ENCODE measurements at places on chromosomes 4 and X.

- no peak for DNase-seq
- no peak overlapping the region for H3K27ac ChIP-seq
- H3K36me3 ChIP-seq = no peaks in the 10 kb centered on the region
These were observed 62.0 kb downstream of the PHKA1 start for GRCh38 chrX:72652082-72652481.

DNA sequence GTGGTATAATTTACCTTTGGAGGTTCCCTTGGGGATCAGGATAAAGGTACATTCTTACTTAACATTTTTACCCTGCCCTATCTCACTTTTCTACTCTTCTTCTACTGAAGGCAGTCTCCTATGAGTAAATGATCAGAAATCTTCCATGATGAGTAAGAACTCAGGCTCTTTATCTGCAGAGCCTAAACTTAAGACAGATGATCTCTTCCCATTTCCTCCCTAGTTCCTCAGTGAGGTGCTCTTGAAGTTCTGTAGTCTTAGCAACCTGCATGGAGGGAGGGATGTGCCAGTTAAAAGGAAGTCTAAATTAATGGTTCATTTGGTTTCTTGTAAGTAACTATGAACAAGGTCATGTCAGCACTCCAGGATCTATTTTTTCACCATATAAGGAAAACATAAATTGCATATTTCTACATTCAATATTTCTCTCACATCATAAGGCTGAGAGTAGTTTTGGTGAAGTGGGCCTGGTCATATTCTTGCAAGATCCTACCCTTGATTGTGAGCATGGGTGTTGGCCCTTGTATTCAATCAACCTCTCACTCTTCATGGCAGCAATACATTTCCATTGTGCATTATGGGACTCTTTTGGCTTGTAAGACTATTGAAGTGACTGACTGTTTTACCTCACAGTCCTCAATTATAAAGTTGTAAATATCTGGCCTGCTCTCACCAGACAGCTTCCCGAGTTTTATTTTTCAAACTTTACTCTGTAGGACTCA, 295.5 kb downstream of the SLC7A11 start:
- H3K27me3 ChIP-seq = no peaks in the 10 kb centered on the region
- H3K27ac ChIP-seq = no peak overlapping the region
- H3K36me3 ChIP-seq = no peaks in the 10 kb centered on the region
- no peak for DNase-seq

DNA sequence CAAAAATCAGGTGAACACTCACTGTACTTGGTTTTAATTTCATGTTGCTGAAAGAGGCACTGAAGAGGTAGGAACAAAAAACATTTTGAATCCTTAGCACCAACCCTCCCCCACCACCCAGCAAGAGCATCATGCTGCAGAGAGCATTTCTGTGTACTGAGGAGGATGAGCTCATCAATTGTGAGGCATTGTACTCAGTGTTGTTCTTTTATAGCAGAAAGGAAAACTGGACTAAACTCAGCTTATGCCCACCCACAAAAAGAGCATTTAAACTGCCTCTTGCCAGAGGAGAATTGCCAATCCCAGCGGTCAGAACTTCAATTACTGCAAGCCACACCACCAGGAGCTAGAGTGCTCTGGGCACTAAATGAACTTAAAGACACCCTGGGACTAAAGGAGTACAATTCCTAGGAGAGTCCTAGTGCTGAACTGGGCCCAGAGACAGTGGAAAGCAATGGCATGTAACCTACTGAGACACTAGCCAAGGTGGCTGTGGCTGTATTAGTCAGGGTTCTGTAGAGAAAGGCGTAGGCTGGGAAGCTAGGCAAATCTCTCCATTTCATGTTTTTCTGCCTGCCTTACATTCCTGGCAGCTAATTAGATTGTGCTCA, 280.7 kb upstream of the KLHL4 start:
- no peak overlapping the region for H3K27ac ChIP-seq
- no peak for DNase-seq
- H3K27me3 ChIP-seq = no peaks in the 10 kb centered on the region
- H3K4me3 ChIP-seq = no peak overlapping the region
- H3K4me1 ChIP-seq = no peaks in the 10 kb centered on the region

DNA sequence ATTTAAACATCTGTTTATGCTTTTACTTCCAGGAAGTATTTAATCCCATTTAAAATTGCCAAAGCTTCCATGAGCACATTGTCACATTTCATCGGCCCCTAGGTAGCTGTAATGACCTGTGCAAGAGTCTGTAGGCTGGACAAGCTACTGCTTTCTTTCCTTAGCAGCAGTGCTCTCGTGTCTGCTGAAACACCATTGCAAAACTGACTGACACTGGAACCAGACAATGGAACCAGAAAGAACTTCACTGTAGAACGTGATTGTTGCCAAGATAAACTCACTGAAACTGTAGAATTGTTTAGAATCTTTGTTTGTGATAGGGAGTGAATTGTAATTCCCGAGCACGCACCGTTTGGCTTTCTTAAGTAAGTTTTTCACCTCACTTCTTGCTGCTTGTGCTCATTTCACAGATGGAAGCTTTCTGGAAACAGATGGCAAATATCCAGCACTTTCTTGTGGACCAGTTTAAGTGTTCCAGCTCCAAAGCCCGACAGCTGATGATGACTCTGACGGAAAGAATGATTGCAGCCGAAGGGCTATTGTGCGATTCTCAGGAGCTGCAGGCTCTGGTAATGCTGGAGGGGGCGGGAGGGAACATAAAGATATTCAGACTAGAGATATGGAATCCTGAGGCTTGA, 36.9 kb downstream of the EVC start:
- DNase-seq = no peak
- H3K27ac ChIP-seq = no peak overlapping the region
- no peaks in the 10 kb centered on the region for H3K36me3 ChIP-seq
- no peaks in the 10 kb centered on the region for H3K27me3 ChIP-seq

- no peaks in the 10 kb centered on the region for H3K27me3 ChIP-seq
- H3K27ac ChIP-seq = no peak overlapping the region
- no peak overlapping the region for H3K4me3 ChIP-seq
- H3K4me1 ChIP-seq = no peaks in the 10 kb centered on the region
- H3K36me3 ChIP-seq = peaks cover 73% of the 10 kb centered on the region
These were observed 28.1 kb downstream of the CASP6 start for GRCh38 chr4:109675181-109675580.

DNA sequence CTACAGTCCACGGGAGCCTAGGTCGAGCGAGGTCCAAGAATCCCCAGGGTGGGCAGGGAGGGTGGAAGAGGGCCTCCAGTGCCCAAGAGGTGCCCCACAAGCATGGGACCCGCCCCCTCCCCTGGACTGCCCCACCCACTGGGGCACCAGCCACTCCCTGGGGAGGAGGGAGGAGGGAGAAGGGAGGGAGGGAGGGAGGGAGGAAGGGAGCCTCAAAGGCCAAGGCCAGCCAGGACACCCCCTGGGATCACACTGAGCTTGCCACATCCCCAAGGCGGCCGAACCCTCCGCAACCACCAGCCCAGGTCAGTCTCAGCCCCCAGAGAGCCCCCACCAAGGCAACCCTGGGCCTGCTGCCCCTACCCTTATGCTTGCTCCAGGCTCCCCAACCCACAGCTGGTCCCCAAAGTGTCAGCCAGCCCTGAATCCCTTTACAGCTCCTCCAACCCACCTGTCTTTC, at the start of gene GATA1:
GATA1 (plus strand) TSS at position 250 of the 460 bp plus-strand sequence. CDS start 4,520 bp downstream, outside the sequence.
- H3K4me3 ChIP-seq = no peak within 1 kb of the TSS
- H3K27ac ChIP-seq = no peak within 1 kb of the TSS
- DNase-seq = no peak
- peaks cover 46% of the 10 kb centered on the region for H3K27me3 ChIP-seq
- H3K4me1 ChIP-seq = peaks cover 22% of the 10 kb centered on the region
- H3K36me3 ChIP-seq = no peaks in the 10 kb centered on the region

DNA sequence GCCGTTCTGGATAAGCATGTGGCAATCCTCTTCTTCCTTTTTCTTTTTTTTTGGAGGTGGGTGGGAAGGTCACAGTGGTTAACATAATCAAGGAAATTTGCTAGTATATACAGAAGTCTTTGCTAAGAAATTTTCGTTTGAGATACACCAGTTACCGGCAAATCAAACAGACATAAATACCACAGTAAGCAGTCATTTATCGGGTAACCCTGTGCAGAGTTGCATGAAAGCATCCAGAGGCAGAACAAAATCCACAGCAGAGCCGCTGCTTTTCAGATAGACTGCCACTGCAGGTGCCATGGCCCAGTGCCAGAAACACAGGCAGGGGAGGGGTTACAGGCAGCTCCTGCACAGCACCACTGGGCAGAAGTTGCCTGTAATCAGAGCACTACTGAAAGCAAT, 179.1 kb upstream of the MAB21L2 start:
- no peaks in the 10 kb centered on the region for H3K27me3 ChIP-seq
- H3K36me3 ChIP-seq = peaks cover 7% of the 10 kb centered on the region
- H3K4me3 ChIP-seq = no peak overlapping the region
